CD4-positive, alpha-beta T cell treated with Interleukin-6 at 100 ng/mL for 8 hours (primary cell): ENCODE measurements at places on chromosomes 4 and X.
A peak's percentile ranks its signal among the peaks of the same experiment; 100 is the strongest.

GRCh38 chrX:41265615-41266014 lies 68.3 kb upstream of the DDX3X start:
- DNase-seq: peak; percentile 47

- DNase-seq: no peak
Measured at GRCh38 chr4:166903408-166903807, 330.9 kb downstream of the SPOCK3 start.

DNA sequence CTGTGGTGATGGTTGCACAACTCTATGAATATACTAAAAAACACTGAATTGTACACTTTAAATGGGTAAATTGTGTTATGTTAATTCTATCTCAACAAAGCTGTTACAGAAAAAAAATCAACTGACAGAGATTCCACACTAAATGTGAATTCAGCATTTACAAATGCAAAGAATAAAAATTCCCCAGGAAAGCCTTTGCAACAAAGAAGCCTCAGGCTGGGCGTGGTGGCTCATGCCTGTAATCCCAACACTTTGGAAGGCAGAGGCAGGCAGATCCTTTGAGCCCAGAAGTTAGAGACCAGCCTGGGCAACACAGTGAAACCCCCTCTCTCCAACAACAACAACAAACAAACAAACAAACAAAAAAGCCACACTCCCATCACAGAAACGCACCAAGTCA lies 8.9 kb downstream of the BCLAF3 start:
- DNase-seq: no peak

GRCh38 chr4:21765810-21766407 lies 182.7 kb downstream of the KCNIP4 start:
- DNase-seq: peak; percentile 2

DNA sequence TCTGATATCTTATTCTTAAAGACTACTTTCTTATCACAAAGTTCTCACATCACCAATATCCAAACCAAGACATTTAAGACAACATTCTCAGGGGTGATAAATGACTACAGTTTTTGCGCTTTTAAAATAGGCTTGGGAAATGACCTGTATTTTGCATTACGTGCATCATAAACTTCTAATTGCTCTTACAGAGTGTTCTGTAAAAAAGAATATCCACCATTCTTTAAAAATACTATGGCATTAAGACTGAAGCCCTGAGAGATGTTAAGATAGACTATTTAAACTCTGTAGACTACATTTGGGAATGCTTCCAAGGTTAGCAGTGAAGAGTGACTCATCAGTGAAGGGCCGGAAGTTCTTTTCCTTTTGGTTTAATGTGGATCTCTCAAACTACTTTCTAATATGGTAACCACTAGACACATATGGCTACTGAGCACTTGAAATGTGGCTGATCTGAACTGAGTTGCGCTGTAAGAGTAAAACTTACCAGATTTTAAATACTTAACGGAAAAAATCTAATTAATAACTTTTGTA lies 518.8 kb upstream of the FTHL17 start:
- DNase-seq: no peak

GRCh38 chrX:21972046-21972445 lies 31.5 kb downstream of the SMS start:
- DNase-seq: no peak

DNA sequence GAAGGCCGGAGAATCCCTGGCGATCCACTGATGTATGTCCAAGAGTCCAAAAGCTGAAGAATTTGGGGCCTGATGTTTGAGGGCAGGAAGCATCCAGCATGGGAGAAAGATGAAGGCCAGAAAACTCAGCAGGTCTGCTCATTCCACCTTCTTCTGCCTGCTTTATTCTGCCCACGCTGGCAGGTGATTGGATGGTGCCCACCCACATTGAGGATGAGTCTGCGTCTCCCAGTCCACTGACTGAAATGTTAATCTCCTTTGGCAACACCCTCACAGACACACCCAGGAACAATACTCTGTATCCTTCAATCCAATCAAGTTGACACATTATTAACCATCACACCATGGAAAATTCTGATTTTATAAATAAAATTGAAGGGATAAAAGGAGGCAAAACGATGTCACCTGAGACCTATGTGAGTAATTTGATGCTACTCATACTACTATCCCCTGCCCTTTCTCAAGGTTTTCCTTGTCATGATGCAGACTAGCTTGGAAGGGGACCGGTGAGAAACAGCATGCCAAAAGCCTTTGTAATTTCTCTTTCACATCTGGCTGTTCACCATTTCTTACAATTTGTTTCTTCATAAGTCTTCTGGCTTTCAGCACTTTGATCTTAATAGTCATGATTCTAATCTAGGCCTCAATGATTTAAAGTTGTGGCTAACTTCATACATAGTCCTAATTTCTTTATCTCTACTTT lies 9.7 kb upstream of the PYURF start:
- no peak for DNase-seq

DNA sequence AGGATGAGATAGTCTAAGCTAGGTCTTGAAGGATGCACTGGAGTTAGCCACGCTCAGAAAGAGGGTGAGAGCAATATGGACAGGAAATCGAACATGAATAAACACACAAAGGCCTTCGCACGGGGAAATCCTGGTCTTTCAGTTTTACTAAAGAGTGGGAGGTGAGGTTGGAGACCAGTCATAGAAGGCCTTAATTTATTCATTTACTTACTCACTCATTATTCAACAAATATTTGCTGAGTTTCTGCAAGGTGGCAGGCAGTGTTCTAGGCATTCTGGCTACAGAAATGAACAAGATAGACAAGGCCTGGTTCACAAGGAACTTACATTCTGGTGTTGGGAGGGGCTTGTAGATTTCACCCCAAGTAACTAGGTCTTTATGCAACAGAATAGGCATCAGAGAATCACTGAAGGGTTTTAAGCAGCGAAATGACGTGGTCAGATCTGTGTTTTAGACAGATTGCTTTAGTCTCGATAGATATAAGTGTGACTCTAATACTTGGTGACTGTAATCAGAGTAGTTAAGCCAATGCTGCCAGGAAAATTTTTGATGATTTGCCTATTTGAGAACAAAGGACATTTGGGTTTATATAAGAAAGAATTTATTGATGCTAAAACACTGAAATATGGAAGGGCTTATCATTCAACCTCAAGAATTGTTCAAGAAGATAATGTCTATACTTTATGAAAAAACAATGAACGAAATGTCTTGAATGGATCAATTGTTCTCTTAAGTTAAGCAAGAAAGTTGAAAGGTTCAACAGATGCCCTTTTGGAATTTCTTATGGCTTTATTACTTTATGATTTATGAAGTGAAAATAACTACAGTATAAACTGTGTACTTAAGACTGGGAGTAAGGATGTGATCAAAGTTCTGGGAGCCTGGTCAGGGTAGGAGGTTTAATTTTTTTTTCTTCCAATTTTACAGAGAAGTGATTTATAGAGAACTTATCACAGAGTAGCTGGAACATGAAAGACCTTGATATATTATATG lies 184.4 kb upstream of the CASK start:
- no peak for DNase-seq

GRCh38 chrX:53084863-53085262 lies 2.7 kb downstream of the TSPYL2 start:
- no peak for DNase-seq

DNA sequence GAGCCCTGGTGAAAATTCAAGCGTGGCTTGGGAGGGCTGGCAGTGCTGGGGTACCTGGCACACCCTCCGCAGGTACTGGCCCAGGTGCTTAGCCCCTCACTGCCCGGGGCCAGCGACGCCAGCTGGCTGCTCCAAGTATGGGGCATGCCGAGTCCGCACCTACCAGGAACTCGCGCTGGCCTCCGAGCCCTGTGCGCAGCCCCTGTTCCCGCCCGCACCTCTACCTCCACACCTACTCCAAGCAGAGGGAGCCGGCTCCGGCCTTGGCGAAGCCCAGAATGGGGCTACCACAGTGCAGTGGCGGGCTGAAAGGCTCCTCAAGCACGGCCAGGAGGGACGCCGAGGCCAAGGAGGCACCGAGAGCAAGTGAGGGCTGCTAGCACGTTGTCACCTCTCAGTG lies 14.9 kb upstream of the DHX15 start:
- DNase-seq: no peak

GRCh38 chr4:31580843-31581242 lies 860.7 kb downstream of the PCDH7 start:
- no peak for DNase-seq

DNA sequence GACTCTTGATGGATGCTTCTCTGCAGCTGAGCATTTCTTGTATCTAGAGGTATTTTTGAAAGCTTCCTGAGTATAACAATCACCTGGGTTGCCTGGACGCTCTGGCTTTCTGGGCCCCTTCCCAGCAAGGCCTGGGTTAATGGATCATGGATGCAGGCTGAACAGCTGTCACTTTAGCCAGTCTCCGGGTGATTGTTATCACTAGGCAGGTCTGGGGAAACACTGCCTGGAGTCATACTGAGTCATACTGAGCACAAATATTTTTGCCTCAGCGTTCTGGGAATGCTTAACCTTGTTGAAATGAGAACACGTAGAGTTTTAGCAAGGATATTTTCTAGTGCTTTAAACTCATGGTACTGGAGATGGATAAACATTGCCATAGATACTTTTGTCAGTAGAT lies 102.6 kb downstream of the PHEX start:
- no peak for DNase-seq

DNA sequence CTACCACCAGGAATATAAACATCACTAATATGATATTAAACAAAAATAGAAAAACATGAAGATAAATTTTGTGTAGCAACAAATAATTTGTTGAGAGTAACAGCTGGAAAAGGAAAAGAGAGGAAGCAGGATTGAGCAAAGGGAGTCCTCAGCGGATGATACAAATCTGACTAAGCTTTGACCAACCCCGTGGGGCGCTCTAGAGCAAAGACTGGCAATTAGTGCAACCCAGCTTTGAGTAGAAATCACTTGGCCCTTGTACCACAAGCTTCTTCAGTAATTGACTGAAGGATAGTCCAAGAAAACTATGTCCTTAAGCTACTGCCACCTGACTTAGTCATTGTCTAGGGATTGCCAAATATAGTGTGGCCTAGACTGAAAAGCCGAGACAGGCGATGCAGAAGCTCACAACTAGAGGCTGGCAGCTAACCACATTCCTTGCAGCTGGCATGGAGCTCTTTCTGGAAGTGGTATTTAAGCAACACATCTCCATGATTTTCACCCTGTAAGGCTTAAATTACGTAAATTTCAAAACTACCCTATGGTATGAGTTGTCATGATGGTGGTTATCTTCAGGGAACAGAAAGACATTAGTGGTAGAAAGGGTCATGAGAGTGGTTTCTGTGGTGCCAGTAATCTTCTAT lies 396.0 kb downstream of the PDGFC start:
- no peak for DNase-seq

DNA sequence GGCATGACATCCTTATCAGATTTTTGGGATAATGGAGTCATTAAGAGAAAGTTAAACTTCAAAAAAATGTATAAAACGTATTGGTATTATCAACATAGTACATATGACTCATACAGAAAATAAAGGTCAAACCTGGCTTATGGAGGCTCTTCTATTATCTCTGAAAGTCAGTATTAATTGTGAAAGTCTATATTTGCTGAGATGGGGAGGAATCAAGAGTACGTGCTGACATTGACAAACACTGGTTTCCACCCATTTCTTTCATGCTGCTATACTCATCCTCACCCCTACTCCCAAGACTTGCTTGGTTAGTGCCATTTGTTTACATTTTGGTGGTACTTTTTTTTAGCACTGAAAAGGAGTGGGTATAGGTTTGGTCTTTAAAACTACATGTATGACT lies 30.8 kb upstream of the PLA2G12A start:
- DNase-seq: no peak

GRCh38 chr4:155207534-155208257 lies 740 bp upstream of the NPY2R start:
- DNase-seq: no peak

DNA sequence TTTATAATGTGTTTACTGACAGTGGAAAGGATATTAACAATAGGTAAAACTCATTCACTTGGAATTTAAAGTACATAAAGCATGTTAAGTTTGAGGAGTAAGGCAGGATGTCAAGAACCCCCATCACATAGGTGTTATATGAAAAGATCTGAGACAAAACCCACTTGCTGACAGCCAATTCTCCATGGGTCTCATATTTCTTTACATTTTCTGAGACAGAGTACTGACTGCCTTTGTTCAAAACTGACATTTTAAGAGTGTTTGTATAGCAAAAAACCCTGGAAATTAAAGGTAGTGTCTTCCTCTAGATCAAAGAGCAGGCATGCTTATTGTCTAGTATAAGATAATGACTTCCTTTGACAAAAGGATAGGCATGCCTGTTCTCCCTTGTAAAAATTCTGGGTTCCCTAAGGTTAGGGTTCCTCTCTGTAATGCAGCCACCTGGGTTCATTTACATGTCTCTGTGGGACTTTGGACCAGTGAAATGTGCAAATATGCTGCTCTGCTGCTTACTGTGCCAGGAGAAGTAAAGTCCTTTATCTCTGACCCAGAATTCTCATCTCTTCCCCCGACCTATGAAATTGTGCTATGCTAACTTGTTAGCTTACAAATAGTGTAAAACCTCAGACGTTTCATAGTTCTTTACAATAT lies 123.6 kb downstream of the PCDH18 start:
- no peak for DNase-seq

DNA sequence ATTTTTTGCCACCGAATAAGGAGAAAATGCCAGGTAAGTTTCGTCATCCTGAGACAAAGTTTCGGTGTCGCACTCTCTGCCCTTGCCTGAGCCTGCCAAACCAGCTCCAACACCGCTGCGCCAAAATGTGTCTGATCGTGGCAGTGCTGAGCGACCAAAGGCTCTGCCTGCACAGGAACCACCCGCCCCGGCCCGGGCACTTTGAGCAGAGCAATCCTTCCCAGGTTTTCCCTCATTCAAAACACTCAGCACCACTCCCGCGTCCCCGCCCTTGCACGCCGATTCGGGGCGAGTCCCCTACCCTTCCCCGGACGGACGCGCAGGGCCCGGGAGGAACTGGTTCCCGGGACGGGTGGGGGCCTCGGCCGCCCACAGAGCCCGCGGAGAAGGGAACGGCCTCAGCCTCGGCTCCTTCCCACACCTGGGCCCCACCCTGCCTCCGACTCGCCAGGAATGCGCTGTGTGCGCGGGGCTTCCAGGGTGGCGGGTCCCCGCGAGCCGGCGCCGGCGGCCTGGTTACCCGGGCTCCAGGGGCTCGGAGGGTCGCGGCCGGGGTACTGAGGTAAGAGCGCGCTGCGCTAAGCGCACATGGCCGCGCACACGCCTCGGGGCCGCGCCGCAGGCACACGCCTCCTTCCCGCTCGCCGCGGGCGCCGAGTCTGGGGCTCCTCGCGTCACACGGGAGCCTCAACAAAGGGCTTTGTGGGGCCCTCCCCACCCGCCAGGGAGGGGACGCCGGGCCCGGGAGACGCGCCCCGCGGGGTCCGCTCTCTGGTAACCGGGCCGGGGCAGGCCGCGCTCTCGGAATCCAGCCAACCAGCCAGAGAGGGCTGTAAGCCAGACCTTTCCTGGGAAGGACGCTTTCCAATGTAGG lies at the start of gene C4orf36:
C4orf36 (minus strand) TSS at position 661 of the 874 bp plus-strand sequence. CDS start 902 bp downstream, outside the sequence.
- no peak for DNase-seq

GRCh38 chrX:7244405-7244804 lies 96.5 kb upstream of the PUDP start:
- DNase-seq: no peak

DNA sequence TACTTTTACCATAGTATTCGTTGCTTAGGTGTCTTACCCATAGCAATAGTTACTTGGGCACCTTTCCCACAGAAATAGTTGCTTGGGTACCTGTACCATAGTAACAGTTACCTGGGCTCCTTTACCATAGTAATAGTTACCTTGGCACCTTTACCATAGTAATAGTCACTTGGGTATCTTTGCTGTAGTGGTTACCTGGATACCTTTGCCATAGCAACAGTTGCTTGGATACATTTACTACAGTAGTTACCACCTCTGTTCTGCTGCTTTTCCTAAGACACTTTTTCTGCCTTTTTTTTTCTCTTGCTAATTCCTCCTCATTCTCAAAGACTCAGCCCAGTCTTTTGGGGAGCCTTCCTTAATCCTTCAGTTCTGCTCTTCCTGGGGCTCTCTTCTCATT lies 272.8 kb upstream of the PUDP start:
- no peak for DNase-seq
